ENCODE measurements at places on chromosomes 12 and 14. TPM values are rescaled to one million over a fixed set of nuclear protein-coding genes. Genes with fewer than 3 reads are reported as not detected.

Gene KLRK1
- 0.93 TPM for total RNA-seq

Gene GLIPR1L2
- 0.35 TPM for total RNA-seq

Gene VPS29
- total RNA-seq = 129 TPM

Gene FAM161B
- 1.8 TPM for total RNA-seq

Gene PRH2
- total RNA-seq = not detected

Gene RPS6KA5
- total RNA-seq = 44.5 TPM

Gene SPX
- 1.1 TPM for total RNA-seq

Gene MYL6
- total RNA-seq = 1,594 TPM

Gene KRT83
- total RNA-seq = not detected

Gene KRT6C
- not detected for total RNA-seq

Gene KRT75
- total RNA-seq = not detected

Gene REM2
- 1.2 TPM for total RNA-seq

Gene KRT77
- total RNA-seq = not detected

Gene PCED1B
- total RNA-seq = 62.2 TPM

Gene SLC6A13
- total RNA-seq = not detected

Gene ZNF10
- total RNA-seq = 4.7 TPM

Gene PPFIBP1
- total RNA-seq = 7.3 TPM
